ENCODE measurements at places on chromosomes 11 and 22.

DNA sequence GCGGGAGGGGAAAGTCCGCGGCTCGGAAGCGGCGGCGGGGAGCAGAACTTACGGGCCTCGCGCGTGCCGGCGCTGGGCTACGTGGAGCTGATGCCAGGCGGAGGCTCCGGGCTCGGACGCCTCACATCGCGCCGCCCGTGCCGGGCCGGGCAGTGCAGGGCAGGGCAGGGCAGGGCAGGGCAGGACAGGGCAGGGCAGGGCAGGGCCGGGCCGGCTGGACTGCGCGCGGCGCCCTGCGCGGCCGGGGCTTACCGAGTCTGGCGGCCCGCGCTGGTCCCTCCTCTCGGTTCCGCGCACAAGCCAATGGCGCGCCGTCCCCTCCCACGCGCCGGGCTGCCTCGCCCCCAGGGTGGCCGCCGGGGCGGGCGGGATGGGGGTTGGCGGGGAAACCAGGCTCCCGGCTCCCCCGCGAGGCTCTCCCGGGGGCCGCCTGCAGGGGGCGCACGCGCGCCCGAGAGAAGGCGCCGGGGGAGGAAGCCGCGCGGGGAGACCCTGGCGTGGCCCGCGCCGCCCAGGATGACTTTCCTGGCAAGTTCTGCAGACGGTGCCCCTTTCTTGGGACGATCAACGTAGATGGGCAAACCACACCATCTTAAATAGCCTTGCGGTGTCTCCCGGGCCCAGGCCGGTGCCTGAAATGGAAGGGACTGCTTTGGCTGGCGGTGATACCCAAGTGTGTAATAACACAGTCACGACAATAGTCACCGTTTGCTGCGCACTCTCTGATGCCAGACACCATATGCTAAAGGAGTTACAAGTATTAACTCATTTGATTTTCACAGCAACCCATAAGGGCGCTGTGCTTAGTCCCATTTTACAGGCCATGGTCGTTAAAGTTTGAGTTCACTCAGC, at the start of gene TP53I11:
Gene TP53I11 (minus strand): TSS at position 259 of the 852 bp plus-strand sequence. CDS start 12,548 bp downstream, outside the sequence.
- DNase-seq, result peak; percentile 60

- DNase-seq, result no peak
Measured at GRCh38 chr11:18322818-18323570, 627 bp downstream of the GTF2H1 start.

- no peak for DNase-seq
Measured at GRCh38 chr11:126583101-126583500, 227.6 kb downstream of the ST3GAL4 start.

DNA sequence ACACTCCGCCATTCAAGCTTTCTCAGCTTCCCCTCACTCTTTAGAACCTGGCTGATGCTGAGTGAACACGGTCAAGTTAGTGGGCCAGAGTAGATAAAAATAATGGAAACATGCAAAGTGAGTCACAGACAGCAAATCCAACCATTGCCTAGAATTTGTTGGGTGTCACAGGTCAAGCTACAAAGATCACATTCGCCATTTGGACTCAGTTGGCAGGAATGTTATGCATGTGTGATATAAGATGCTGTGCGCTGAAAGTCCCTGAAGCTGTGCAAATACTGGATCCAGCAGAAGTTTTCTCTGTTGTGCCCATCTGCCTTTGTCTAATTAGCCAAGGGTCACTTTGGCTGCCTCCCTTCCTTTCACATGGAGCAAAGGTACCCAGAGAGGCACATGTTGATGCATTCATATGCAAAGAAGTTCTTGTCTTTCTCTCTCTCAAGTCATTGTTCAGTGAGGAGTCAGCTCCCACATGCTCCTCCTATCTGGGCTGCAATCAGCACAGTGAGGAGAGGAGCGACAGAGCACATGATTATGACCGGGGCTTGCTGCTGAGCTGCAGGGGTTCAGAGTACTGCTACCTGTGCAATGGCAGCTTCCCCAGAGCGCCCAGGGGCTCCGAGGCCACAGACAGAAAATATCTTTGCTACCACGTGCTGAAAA, 39.7 kb downstream of the FLI1 start:
- no peak for DNase-seq

- DNase-seq, result no peak
Measured at GRCh38 chr11:77283101-77283500, 18.4 kb downstream of the GDPD4 start.

GRCh38 chr22:33538277-33538885, 381.9 kb downstream of the LARGE1 start:
- no peak for DNase-seq

Data from stromal cell of bone marrow (primary cell).